CD4-positive, alpha-beta T cell treated with Interleukin-15 for 4 hours (primary cell): ENCODE measurements at places on chromosomes 2 and 18.

DNA sequence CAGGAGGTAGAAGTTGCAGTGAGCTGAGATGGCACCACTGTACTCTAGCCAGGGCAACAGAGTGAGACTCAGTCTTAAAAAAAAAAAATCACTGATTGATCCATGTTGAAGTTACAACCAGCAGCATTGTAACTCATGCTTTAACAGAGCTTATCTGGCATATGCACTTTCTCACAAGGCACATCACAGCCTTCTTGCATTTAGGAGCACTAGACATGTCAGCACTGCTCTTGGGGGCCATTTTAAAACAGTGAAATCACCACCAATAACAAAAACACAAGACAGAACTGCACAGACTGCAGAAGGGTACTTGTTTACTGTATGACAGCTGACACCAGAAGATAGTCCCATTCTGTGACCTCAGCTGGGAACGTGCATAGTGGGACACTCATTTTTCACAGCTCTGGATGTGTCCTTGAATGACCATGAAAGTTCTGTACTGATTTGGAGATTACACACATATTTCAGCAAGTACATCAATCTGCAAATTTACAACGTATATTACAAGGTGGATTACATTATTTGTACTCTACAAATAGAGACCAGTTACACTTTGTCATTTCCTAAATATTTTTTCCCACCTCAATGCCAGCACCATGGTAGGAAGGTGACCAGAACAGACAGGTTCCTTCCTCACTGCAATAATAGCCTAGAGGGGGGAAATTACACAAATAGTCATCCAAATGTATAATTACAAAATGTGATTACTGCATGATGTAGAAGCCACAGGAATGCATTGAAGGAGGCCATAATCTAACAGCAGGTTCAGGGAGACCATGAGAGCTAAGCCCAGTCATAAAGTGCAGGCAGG is 35.1 kb downstream of the CCBE1 start:
- no peak for DNase-seq

GRCh38 chr2:12314127-12314760 is 402.5 kb upstream of the TRIB2 start:
- no peak for DNase-seq

GRCh38 chr2:201906777-201907562 is 100.6 kb downstream of the CDK15 start:
- DNase-seq: no peak

DNA sequence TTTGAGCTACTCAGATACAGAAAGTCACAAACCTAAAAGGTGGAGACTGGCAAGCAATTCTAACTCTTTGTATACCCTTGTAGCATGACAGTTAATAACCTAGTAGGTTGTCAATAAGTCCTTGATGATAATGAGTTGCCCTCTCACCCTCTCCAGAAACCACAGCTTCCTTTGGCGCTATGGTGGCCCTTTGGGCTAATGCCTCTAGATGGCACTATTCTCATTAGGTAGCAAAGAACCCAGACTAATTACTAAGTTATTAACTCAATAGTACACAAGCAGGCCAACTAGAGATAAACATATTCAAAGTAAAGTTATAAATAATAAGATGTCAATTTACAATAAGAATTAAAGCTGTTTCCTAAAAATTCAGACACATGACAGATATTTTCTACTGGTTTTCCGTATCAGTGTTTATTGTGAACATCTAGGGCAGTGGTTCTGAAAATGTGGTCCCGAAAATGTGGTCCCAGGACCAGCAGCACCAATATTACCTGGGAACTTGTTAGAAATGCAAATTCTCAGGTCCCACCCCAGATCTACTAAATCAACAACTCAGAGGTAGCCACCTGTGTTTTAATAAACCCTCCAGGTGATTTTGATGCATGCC is 41.1 kb downstream of the LDAH start:
- DNase-seq: peak; percentile 43

GRCh38 chr2:79512442-79513401 is at the start of gene CTNNA2:
Gene CTNNA2, plus strand, starts transcription at chr2:79513051.
- no peak for DNase-seq

- no peak for DNase-seq
These were observed 13.3 kb downstream of the MPP4 start for GRCh38 chr2:201685156-201685555.

- no peak for DNase-seq
These were observed 42.8 kb downstream of the TRAPPC12 start for GRCh38 chr2:3422161-3422779.

GRCh38 chr2:133817680-133818566 is 249.7 kb upstream of the NCKAP5 start:
- no peak for DNase-seq

- DNase-seq: peak; percentile 55
These were observed 225.4 kb upstream of the ID2 start for GRCh38 chr2:8456151-8457091.

DNA sequence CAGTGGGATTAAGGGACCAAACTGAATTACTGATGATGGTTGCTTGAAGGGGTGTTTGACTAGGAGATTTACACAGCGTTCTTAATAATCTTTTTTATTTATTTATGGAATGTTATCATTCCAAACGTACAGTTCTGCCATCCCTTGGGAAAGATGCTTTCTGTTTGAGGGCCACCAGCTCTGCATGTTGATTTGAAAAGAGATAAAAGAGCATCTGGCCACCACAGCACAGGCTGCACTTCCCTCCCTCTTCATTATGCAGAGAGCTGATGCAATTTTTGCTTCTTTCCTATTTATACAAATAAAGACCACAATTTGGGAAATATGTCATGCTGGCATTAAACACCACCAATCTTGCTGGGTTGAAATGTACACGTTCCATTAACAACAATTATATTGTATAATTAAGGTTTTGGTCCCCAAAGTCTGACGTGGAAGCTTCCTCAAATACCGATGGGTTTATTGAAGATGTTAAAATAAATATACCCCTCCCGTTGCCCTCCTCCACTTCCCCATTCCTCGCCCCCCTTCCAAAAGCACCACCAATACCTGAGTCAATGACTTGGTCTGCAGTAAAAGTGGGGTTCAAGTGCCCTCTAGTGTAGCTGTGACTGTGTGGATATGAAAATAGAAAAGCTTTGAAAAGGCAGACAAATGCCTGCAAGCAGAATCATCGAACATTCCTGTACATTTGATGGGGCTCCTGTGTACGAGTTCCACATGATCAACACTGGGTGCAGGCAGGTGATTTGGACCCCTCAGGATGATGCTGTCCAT is 211.9 kb downstream of the HRH4 start:
- DNase-seq: no peak

DNA sequence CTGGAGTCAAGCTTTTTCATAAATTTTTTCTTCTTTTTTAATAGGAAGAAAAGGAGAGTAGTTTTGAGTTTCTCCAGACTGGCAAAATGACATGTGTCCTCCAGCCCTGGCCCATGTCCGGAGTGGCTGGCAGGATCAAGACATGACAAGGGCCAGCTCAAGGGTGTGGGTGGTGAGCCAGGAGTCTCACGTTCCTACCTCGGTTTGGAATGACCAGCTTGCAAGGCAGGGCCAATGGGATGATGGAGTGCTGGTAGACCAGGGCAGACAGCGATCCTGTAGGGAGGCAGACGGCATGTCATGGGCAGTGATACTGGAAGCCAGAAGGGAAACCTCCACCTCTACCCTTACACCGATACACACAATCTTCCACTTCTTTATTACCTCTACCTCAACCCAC is 190.6 kb downstream of the TNS1 start:
- DNase-seq: no peak

DNA sequence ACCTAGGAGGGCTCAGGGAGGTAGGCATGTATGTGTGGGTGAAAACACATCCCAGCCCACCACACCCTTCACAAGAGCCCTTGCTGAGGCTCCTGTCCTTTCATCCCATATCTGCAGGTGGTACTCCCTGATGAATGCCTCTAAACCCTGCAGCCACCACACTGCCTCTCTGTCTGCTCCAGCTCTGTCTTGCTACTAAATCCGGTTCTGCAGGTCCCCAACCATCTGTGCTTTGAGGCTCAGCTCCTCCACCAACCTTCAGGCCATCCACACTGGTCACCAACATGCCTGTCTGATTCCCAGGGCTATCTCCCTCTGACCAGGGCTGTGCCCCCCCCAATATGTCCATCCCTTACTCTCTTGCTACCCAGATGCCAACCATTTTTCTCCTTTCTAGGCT is 92.7 kb downstream of the BIN1 start:
- no peak for DNase-seq

GRCh38 chr2:206435742-206436141 is 7.6 kb upstream of the ADAM23 start:
- DNase-seq: no peak

DNA sequence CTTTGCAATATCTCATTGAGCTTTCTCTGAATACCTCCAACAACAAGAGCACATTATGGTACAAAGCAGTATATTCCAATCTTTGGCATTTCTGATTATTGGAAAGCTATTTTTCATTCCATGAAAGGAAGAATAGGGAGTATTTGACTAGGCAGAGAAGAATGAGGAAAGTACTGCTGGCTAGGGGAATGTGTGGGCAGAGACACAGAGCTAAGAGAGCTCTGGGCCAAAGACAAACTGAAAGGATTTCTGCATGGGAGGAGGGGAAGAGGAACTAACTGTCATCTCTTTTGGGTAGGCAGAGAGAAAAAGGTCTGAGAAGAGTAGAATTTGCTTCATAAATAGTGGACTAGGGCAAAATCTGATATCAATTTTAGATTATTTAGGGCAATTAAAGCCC is 150.8 kb downstream of the CCDC85A start:
- DNase-seq: no peak

GRCh38 chr2:213336253-213336770 is 52.0 kb downstream of the SPAG16 start:
- no peak for DNase-seq

DNA sequence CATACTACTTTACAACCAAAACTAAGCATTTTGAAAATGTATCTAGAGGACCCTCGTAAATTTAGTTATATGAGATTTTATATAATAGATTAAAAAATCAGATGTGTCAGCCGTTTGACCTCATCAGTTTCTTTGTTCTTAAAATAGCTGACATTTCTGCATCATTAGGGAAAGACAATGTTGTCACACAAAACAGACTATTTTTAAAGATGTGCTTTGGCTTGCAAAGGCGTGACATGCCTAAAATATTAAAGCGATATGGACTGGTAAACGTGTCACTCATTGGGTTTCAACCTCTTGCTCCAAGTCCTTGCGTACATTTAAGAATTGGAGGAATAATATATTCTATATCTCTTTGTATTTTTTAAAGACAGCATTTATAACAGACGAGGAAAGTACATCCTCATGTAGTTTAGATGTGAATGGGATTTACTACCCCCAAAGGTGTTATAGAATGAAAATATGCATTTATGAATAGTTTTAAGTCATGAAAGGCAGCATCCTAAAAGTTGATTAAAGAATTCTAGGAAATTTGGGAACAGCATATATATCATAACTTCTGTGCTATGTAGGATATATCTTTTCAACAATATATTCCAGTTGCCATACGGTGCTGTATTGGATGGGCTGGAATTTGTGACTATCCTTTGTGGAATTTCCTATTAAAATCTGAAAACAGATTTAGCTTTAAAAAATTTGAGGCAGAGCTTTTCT is 3.8 kb downstream of the MYL12A start:
- DNase-seq: no peak

DNA sequence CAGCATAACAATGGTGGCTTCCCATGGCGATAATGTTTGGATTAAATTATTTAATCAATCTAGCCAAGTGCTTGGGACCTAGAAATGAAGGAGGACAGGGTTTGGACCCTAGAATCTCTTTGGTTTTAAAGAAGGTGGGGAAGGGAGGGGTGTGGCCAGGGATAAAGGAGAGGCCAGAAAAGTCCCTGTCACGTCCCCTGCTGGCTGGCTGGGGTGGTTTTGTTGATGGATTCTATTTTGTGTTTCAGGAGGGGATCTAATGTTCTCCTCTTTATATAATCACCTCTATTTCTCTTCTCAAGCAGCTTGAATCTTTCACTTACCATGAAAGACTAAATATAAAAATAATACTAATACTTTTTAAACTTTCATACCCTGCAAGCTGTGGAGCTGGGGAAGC is 52.6 kb upstream of the GALR1 start:
- DNase-seq: no peak

GRCh38 chr2:36461039-36461681 is 105.6 kb downstream of the CRIM1 start:
- DNase-seq: peak; percentile 20

- DNase-seq: no peak
These were observed 323.9 kb upstream of the ID2 start for GRCh38 chr2:8357738-8358518.

- no peak for DNase-seq
These were observed 101.8 kb upstream of the MYO3B start for GRCh38 chr2:170076189-170076588.

DNA sequence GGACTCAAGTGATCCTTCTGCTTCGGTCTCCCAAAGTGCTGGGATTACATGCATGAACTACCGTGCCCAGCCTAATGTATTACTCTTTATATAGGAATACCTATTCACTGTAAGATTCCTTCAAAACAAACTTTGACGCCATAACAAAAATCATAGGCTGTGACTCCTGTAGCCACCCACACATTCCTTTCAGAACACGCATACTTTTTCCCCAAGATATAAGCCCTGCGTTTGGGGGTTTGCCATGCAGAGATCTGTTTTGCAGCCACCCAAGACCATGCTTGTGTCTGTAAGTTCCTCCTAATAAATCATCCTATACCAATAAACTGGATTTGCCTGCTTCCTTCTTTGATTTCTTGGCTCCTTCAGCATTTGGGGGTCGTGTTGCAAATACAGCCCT is 46.0 kb upstream of the STON1 start:
- no peak for DNase-seq

- DNase-seq: no peak
These were observed 25.7 kb downstream of the MEX3C start for GRCh38 chr18:51171625-51172259.

DNA sequence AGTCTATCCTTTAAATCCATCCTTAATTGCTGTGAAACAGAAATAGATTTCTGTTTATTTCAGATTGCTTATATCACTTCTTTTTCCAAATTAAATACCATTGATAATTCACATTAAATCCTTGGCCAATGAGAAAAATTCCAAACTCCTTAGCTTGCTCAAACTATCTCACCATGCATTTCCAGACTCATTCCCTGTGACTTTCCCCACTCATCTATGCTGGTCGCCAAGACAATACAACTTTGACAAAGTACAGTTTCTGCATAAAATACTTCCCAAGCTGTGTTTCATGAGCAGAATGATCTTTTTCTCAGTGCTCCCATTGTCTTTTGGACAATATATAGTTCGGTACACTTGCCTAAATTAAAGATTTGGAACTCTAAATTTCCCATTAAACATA is 575.6 kb downstream of the CPS1 start:
- no peak for DNase-seq

- no peak for DNase-seq
These were observed 42.3 kb downstream of the TTC21B start for GRCh38 chr2:165911231-165911630.
